Placental epithelial cell (primary cell): ENCODE measurements at places on chromosomes 4 and X. TPM values are rescaled to one million over a fixed set of nuclear protein-coding genes. Genes with fewer than 3 reads are reported as not detected.

The PABPC4L gene
- 2.0 and 2.6 TPM in 2 replicates for total RNA-seq

The SPATA18 gene
- 14.9 and 20.1 TPM in 2 replicates for total RNA-seq

The RHOH gene
- total RNA-seq, result 1.2 and 1.4 TPM in 2 replicates

The RP2 gene
- 8.6 and 12.4 TPM in 2 replicates for total RNA-seq

The GSX2 gene
- not detected in 2 replicates for total RNA-seq

The USP17L13 gene
- not detected in 2 replicates for total RNA-seq

The PPP4R3C gene
- total RNA-seq, result not detected in 2 replicates

The IL2 gene
- not detected in 2 replicates for total RNA-seq

The ATP6AP2 gene
- total RNA-seq, result 75.0 and 94.6 TPM in 2 replicates

The CDKN2AIP gene
- total RNA-seq, result 19.1 and 28.7 TPM in 2 replicates

The GLUD2 gene
- 0.54 and 0.79 TPM in 2 replicates for total RNA-seq

The ADAMTS3 gene
- 0.39 and 0.54 TPM in 2 replicates for total RNA-seq

The ACTRT1 gene
- total RNA-seq, result not detected in 2 replicates

The PFKFB1 gene
- 0.22 and 0.39 TPM in 2 replicates for total RNA-seq

The SAT1 gene
- 110 and 168 TPM in 2 replicates for total RNA-seq

The F11 gene
- total RNA-seq, result not detected in 2 replicates

The IGFBP7 gene
- 39.0 and 55.4 TPM in 2 replicates for total RNA-seq

The CENPVL1 gene
- total RNA-seq, result not detected in 2 replicates

The SYTL5 gene
- total RNA-seq, result 0.39 and 0.43 TPM in 2 replicates

The RS1 gene
- not detected in 2 replicates for total RNA-seq

The LDOC1 gene
- total RNA-seq, result 14.5 and 14.9 TPM in 2 replicates

The CXXC4 gene
- total RNA-seq, result 0.11 and 0.39 TPM in 2 replicates

The C4orf51 gene
- total RNA-seq, result not detected in 2 replicates

The FGFBP2 gene
- total RNA-seq, result not detected in 2 replicates

The ENAM gene
- total RNA-seq, result not detected in 2 replicates

The SMIM10L2A gene
- under 0.01 and 0.39 TPM in 2 replicates for total RNA-seq

The ZCCHC18 gene
- total RNA-seq, result not detected in 2 replicates

The IQCM gene
- total RNA-seq, result not detected in 2 replicates

The ARX gene
- not detected in 2 replicates for total RNA-seq

The STBD1 gene
- total RNA-seq, result 2.7 and 2.9 TPM in 2 replicates

The ETDA gene
- total RNA-seq, result not detected in 2 replicates

The UGT2B17 gene
- total RNA-seq, result not detected in 2 replicates

The CXorf65 gene
- total RNA-seq, result not detected in 2 replicates

The PLP1 gene
- total RNA-seq, result 1.2 TPM in 1 of 2 replicates, not detected in the other

The F9 gene
- not detected in 2 replicates for total RNA-seq

The USP17L19 gene
- not detected in 2 replicates for total RNA-seq
